H4 (cell line): ENCODE measurements at places on chromosomes 2 and 18. TPM values are rescaled to one million over a fixed set of nuclear protein-coding genes. Genes with fewer than 3 reads are reported as not detected.

GRCh38 chr18:57436965-57437333, 1.8 kb downstream of the ONECUT2 start:
- DNase-seq = no peak

GRCh38 chr18:25503567-25504081, 151.7 kb upstream of the ZNF521 start:
- DNase-seq = peak; percentile 74

DNA sequence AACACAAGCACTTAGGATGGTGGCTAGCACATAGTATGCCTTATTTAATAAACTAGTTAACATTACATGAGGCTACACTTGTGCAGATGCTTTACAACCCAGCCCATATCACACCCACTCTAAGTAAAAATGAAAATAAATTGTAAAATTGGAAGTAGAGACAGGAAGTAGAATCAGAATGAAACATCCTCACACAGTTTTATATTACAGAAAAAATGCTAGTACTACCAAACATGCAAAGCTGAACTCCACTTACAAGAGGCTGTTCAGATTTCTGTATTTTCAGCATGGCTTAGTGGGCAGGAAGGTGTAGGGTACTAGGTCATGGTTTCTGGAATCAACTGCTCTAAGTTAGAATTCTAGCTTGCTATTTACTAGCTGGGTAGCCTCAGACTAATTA, 18.2 kb upstream of the CRIM1 start:
- no peak for DNase-seq

DNA sequence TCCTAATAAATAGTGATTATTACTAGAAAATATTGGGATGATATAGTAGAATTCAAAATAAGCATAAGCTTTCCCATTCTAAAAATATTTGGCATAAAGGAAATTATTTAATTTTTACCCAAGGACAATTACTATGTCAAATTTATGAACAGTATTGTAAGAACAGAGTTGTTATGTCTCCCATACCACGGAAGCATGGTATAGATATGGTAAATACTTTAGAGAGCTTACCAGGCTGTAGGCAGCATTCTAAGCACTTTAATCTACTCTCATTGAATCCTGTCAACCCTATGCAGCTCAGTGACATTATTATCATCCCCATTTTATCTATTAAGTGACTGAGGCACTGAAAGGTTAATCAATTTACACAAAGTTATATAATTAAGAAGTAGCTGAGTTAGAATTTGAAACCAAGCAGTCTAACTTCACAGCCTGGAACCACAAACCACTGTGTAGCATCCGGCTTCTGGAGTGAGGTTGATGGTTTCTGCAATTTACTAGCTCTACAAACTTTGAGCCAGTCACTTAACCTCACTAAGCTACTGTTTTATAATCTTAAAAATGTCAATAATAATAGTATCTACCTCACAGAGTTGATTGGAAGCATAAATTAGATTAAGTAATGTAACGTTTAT, 323.7 kb downstream of the ARHGAP15 start:
- DNase-seq = no peak

DNA sequence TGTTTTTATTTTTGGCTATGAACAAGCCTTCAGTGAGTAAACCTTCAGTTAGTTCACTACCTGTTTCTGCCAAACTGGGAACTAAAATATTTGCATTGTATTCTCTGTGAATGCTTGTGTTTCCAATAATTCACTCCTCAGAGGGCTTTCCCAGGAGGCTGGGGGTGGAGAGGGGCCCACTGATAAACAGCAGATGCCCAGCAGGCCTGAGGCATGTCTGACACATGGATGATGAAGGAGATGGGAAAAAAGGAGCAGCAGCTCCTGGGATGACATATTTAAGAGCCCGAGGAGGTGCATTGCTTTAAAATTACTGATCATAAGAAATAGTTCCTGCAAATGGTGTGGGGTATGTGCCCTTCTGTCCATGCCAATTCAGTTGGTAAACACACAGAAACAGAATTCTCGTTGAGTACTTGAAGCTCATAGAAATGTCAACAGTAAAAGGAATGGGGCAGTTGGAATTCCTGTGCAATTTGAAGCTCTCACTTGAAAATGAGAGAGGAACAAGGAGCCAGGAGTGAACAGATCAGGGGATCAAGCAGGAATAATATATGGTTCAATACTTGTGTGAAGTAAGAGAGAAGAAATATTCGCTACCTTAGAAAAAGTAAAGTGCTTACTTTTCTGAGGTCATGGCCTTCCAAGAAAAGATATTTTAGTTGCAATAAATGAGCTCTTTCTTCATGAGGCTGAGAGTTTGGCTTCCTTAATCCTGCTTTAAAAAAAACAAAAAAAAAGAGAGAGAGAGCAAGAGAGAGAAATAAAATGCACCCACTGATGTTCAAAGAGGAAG, 22.0 kb upstream of the HNMT start:
- no peak for DNase-seq

- DNase-seq = no peak
These were observed 190.1 kb upstream of the SLC35G4 start for GRCh38 chr18:11419338-11419737.

DNA sequence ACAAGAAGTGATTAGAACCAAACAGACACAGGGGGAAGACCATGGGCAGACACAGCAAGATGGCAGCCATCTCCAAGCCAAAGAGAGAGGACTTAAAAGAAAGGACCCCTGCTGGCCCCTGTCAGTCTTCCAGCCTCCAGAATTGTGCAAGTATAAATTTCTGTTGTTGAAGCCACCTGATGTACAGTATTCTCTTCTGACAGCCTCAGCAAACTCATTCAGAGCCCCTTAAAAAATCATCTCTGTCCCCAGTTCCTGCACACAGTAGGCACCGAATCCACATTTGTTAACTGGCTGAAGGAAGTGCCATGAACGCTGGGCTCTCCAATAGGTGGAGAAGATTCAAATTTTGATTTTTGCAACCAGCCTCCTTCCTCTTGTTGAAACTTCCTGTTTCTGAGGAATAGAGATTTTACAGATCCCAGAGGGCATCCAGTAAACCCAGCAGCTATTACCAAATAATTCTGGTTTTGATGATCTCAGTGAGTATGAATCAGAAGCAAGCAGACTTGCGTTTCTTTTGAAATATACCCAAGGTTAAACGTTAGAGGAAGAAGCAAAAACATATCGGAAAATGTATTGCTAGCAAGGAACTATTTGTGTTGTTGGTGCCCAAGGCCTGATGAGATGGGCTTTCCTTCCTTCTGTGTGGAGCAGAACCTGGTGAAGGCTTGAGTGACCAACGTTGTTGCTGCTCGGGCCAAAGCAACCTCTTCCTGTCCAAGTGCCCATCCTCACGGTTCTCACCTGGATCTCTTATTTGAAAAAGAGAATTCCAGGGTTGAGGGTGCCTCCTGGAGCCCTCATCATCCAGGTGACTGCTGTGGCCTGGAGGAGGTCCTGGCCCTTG, 47.7 kb upstream of the PLB1 start:
- peak; percentile 34 for DNase-seq

KRTCAP3 gene
- not detected in 2 replicates for total RNA-seq

SLC9A2 gene
- total RNA-seq = 0.12 and 0.19 TPM in 2 replicates

INSIG2 gene
- 8.1 and 11.8 TPM in 2 replicates for total RNA-seq

MYOM1 gene
- total RNA-seq = 0.02 TPM in 1 of 2 replicates, not detected in the other
